ENCODE measurements at places on chromosomes 2 and 18. TPM values are rescaled to one million over a fixed set of nuclear protein-coding genes. Genes with fewer than 3 reads are reported as not detected.

DNA sequence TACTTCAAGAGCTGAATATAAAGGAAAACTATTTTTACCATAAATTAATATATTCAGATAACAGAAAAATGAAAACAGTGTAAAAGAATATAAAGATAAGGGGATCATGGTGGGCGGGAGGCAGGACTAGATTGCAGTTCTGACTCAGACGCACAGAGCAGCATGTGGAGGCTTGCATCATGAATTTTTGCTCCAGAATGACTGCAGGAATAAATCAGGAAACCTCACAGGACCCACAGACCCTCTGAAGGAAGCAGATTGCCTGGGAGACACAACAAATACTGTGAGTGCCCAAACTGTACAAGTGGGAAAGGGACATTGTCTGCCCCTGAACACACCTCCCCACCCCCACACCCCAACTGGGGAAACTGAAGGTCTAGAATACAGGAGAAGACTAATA lies 19.2 kb upstream of the SIGLEC15 start:
- H3K27me3 ChIP-seq: no peaks in the 10 kb centered on the region
- H3K36me3 ChIP-seq: no peaks in the 10 kb centered on the region

DNA sequence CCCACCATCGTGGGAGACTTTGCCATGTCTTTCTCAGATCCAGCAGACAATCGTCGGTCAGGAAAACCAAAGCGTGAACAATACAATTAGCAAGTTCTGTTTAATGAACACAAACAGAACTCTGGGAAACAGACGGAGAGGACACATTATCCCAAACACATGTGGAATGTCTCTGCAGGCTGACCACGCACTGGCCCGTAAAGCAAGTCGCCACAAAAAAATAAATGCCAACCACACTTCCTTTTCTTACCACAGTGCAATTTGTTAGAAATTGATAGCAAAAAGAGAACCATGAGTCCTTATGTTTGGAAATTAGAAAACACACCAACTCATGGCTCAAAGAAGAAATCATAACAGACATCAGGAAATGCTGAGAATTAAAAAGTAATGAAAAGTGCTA lies 210.9 kb downstream of the TWIST2 start:
- DNase-seq: no peak
- H3K4me3 ChIP-seq: no peak overlapping the region
- H3K36me3 ChIP-seq: peaks cover 11% of the 10 kb centered on the region

DNA sequence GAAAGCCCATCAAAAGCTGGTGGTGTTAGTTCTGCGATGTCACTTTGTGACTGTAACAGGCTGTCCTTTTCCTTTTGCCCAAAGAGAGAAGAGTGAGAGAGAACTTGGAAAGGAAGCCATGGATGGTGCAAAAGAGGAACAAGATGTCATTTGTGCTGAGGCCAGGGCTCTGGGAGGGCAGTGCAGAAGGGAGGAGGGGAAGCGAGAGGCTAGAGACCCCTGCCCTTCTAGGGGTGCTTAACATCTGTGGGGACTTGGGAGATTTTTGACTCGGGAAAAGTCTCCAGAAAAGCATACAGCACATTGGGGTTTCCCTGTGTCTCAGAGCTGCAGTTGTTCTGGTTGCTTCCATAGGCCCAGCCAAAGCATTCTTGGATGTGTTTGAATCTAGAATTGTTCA lies 49.6 kb downstream of the ZBTB7C start:
- H3K4me1 ChIP-seq: no peaks in the 10 kb centered on the region
- no peaks in the 10 kb centered on the region for H3K36me3 ChIP-seq
- H3K4me3 ChIP-seq: no peak overlapping the region
- no peak overlapping the region for H3K27ac ChIP-seq

DNA sequence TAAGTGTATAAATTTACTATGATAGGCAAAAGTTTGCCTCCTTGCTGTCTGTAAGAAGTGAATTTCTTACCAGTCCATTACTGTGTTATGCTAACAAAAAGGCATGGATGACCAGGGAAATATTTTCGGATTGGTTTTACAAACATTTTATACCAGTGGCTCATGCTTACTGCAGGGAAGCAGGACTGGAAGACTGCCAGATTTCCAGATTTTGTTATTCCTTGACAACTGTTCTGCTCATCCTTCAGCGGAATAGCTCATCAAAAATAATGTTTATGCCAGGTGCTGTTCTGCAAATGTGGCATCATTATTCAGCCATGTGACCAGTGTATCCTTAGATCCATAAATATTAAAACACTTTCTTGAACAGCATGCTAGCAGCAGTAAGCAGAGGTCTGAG lies 40.4 kb upstream of the NETO1 start:
- H3K4me1 ChIP-seq: no peaks in the 10 kb centered on the region
- DNase-seq: no peak
- H3K27ac ChIP-seq: no peak overlapping the region
- no peaks in the 10 kb centered on the region for H3K27me3 ChIP-seq

DNA sequence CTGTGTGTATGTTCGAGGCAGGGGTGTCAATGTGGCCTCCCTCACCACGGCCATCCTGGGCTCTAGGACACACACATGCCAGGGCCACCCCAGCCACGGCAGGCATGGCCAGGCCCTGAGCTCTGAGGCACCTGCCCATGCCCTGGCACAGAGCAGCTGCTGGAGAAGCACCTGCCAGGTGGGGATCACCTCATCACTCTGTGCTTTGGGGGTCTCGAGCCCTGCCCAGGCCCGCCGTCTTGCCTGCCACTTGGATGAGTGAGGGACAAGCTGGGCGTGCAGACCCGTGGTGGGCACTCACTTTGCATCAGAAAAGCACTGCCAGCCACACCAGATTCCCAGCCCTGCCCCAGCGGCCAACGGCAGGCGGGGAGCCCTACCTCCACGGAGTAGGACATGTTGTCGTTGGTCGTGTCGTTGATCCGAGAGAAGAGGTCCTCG lies 33.1 kb downstream of the KIF1A start:
- no peak overlapping the region for H3K27ac ChIP-seq
- no peaks in the 10 kb centered on the region for H3K4me1 ChIP-seq
- DNase-seq: peak; percentile 76
- H3K4me3 ChIP-seq: no peak overlapping the region
- H3K36me3 ChIP-seq: no peaks in the 10 kb centered on the region
- H3K27me3 ChIP-seq: no peaks in the 10 kb centered on the region

DNA sequence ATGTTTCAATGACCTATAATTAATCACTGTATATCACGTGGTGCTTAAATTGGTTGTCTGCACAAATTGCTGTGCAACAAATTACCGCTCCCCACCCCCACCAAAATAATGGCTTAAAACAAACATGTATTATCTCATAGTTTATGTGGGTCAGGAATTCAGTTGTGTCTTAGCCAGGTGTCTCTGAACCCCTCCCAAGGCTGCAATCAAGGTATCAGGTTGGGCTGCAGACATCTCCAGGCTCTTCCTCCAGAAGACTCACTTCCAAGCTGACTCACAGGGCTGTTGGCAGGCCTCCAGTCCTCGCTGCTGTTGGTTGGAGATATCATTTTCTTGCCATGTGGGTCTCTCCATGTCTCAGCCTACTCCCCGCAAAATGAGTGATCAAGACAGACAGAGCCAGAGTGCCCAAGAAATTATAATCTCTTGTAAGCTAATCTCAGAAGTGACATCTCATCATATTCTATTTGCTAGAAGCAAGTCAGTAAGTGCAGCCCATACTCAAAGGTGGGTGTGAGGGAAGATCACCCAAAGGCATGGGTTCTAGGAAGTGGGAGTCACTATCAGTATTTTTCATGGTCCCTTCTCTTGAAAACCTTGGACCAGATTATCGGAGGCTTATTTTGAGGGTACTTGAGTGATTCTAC lies 38.4 kb downstream of the SPC25 start:
- H3K4me1 ChIP-seq: peaks cover 6% of the 10 kb centered on the region
- H3K36me3 ChIP-seq: peaks cover 16% of the 10 kb centered on the region
- no peaks in the 10 kb centered on the region for H3K27me3 ChIP-seq
- no peak for DNase-seq
- no peak overlapping the region for H3K4me3 ChIP-seq
- no peak overlapping the region for H3K27ac ChIP-seq

- H3K36me3 ChIP-seq: no peaks in the 10 kb centered on the region
- no peak for DNase-seq
- no peak overlapping the region for H3K27ac ChIP-seq
- no peaks in the 10 kb centered on the region for H3K27me3 ChIP-seq
- H3K4me1 ChIP-seq: no peaks in the 10 kb centered on the region
Observed at GRCh38 chr18:66264130-66264529, 339.8 kb downstream of the CDH19 start.

DNA sequence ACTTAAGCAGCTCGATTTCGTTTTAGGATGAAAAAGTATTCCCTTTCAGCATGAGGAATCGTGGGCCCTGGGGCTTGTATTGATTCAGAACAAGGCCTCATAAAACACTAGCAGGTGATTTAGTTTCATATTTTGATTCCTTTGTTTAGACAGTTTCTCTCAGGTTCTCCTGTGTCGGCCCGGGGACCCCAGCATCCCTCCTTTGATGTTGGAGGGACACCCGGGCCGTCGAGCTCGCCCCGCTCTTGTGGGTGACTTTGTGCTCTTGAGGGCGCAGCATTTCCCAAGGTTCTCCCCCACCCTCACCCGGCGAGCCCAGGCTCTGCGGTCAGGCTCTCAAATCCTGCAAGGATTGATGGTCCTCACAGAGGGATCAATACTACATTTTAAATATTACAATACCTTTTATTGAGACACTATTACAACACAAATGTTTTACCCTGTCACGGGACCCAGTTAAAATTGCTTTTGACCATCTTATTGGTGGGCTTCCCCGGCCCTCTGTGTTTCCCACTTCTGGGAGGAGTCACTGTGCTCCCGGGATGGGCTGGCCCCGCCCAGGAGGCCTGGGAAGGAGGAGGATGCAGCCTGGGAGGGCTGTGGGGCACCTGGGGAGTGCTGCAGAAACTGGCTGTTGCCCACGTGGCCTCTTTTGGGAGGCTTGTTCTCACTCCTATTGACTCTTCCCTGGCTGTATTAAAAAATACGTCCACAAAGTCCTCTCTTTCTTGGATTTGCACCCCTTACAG lies 222.6 kb downstream of the INSIG2 start:
- H3K36me3 ChIP-seq: no peaks in the 10 kb centered on the region
- peak overlapping the region; percentile 56 for H3K4me3 ChIP-seq
- peaks cover 5% of the 10 kb centered on the region for H3K27me3 ChIP-seq
- peak; percentile 36 for DNase-seq
- H3K4me1 ChIP-seq: no peaks in the 10 kb centered on the region
- no peak overlapping the region for H3K27ac ChIP-seq

- no peaks in the 10 kb centered on the region for H3K27me3 ChIP-seq
- DNase-seq: no peak
- no peak overlapping the region for H3K4me3 ChIP-seq
- H3K4me1 ChIP-seq: no peaks in the 10 kb centered on the region
Observed at GRCh38 chr18:2518473-2518872, 52.8 kb downstream of the METTL4 start.

- no peak for DNase-seq
- H3K27me3 ChIP-seq: no peaks in the 10 kb centered on the region
- no peaks in the 10 kb centered on the region for H3K36me3 ChIP-seq
- H3K4me3 ChIP-seq: no peak overlapping the region
- H3K4me1 ChIP-seq: no peaks in the 10 kb centered on the region
- no peak overlapping the region for H3K27ac ChIP-seq
Observed at GRCh38 chr18:24108641-24109040, 30.2 kb upstream of the CABYR start.

- no peaks in the 10 kb centered on the region for H3K27me3 ChIP-seq
- H3K36me3 ChIP-seq: no peaks in the 10 kb centered on the region
Observed at GRCh38 chr2:230016844-230017243, 51.9 kb downstream of the SLC16A14 start.

- no peaks in the 10 kb centered on the region for H3K36me3 ChIP-seq
- H3K4me1 ChIP-seq: no peaks in the 10 kb centered on the region
Observed at GRCh38 chr2:152557273-152557888, 159.9 kb downstream of the PRPF40A start.

DNA sequence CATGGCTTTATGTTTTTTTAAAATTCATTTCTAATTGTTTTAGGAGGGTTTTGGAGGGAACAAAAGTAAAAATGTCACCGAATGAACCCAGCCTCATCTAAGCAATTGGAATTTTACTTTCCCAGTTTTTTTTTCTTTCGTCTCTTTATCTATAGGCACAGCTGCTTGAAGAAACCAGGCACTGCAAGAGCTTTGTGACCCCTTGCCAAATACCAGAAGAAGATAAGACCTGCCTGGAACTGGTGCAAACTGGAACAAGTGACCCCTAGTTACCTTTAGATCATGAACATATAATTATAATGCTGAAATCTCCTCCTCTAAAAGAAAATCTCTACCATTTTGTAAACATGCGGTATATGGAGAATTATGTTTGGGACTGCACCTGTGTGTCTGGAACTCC lies 100.9 kb downstream of the TSN start:
- no peaks in the 10 kb centered on the region for H3K4me1 ChIP-seq
- H3K36me3 ChIP-seq: no peaks in the 10 kb centered on the region

- no peak overlapping the region for H3K27ac ChIP-seq
- no peaks in the 10 kb centered on the region for H3K36me3 ChIP-seq
Observed at GRCh38 chr18:24741965-24742724, 281.7 kb downstream of the HRH4 start.

DNA sequence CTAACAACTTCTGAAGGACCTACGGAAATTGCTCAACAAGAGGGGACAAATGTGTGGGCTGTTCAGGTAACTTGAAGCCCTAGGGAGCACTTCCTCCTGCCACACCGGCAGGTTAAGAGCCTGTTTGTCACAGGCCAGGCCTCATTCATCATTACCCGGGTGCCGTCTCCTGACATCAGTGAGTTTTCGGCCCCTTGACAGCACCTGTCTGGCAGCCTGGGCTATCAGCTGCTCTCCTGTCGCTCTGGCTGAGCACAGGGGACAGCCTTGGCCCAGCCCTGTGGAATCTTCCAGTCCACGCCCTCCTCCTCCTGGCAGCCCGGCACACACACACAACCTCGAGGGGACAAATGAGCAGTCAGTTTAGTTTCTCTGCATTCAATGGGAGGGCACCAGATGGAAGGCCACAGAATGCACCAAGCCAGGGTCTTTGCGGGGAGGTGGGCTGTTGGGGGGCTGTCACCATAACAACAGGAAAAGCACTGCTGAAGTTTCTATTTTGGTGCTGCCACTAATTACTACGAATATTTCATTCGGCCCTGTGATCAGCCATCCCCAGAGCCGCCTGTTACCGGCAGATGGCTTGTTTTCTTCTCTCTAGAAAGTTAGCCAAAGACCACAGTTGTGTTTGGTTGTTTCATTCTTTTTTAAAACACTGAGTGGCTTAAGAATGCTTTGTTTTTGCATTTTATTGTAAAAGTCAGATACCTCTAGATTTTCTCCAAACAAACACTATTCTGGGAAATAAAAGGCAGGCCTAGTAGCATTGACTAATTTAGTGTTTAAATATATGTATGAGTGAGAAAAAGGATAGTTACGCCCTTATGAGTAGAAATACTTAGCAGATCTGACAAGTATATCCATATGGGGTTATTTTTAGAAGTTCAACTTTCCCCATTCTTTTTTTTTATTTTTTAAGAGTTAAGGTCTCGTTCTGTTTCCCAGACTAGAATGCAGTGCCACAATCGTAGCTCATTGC lies 189.9 kb upstream of the NDUFV2 start:
- H3K4me3 ChIP-seq: no peak overlapping the region
- peak overlapping the region; percentile 32 for H3K27ac ChIP-seq
- no peaks in the 10 kb centered on the region for H3K36me3 ChIP-seq
- DNase-seq: peak; percentile 10
- no peaks in the 10 kb centered on the region for H3K27me3 ChIP-seq

- no peak overlapping the region for H3K4me3 ChIP-seq
- H3K4me1 ChIP-seq: no peaks in the 10 kb centered on the region
- no peak for DNase-seq
- no peaks in the 10 kb centered on the region for H3K27me3 ChIP-seq
- H3K27ac ChIP-seq: no peak overlapping the region
- H3K36me3 ChIP-seq: no peaks in the 10 kb centered on the region
Observed at GRCh38 chr2:175418224-175418835, 236.8 kb upstream of the ATP5MC3 start.

The C18orf54 gene
- total RNA-seq: 4.2 TPM

The UGT1A4 gene
- total RNA-seq: 0.69 TPM

The PFN4 gene
- not detected for total RNA-seq

The ANKRD53 gene
- 1.8 TPM for total RNA-seq

The CNTNAP5 gene
- total RNA-seq: not detected

The CYRIA gene
- 17.8 TPM for total RNA-seq

The CRYBA2 gene
- total RNA-seq: not detected

The PLGLB2 gene
- total RNA-seq: 1.5 TPM

The NAT8 gene
- not detected for total RNA-seq
